ENCODE measurements at places on chromosomes 6 and 20.

GRCh38 chr6:167163476-167164011 is 5.8 kb upstream of the GPR31 start:
- DNase-seq: no peak

GRCh38 chr6:39056681-39057080 is 8.1 kb downstream of the GLP1R start:
- DNase-seq: peak; percentile 11

DNA sequence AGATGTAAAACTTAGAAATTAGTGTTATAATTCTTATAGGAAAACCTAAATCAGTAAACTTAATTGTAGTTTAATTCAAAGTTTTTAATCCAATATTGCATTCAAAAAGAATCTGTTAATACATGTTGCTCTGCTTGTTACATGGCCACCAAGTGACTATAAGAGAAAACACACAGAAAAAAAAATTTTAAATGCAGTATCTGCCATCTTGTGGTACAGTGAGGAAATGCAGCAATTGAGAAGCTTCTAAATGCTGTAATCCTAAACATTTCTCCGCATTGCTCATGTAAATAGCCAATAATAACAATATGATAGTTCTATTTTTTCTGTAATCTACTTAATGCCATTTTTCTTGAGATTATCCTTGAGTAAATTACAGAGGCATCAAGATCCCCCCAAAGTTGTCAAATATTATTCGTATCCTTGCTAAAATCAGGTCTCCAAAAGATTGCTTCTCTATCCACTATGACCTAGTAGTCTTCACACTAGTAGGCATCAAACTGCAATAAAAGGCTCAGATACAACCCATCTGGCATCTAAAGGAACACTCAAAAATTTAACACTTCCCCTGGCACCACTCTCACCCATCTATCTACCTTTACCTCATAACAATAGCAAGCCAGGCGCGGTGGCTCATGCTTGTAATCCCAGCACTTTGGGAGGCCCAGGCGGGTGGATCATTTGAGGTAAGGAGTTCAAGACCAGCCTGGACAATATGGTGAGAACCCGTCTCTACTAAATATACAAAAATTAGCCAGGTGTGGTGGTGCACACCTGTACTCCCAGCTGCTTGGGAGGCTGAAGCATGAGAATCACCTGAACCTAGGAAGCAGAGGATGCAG is 34.6 kb downstream of the HDAC2 start:
- no peak for DNase-seq

- DNase-seq: no peak
Observed at GRCh38 chr6:149064660-149065015, 252.9 kb upstream of the TAB2 start.

DNA sequence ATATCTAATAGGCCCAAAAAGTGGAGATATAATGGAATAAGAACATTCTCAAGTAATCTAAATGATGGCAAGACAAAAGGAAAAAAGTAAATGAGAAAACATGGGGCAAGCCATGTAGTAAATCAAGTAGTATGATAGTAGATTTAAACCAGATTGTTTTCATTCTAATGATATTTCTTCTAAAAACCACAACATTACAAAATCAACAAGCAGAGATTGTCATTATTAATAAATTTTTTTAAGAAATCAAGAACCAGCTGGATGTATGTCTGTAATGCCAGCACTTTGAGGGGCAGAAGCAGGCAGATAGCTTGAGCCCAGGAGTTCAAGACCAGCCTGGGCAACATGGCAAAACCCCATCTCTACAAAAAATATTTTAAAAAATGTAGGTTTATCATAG is 155.0 kb downstream of the RNGTT start:
- DNase-seq: no peak

GRCh38 chr6:19492636-19493405 is 344.3 kb upstream of the ID4 start:
- DNase-seq: no peak

DNA sequence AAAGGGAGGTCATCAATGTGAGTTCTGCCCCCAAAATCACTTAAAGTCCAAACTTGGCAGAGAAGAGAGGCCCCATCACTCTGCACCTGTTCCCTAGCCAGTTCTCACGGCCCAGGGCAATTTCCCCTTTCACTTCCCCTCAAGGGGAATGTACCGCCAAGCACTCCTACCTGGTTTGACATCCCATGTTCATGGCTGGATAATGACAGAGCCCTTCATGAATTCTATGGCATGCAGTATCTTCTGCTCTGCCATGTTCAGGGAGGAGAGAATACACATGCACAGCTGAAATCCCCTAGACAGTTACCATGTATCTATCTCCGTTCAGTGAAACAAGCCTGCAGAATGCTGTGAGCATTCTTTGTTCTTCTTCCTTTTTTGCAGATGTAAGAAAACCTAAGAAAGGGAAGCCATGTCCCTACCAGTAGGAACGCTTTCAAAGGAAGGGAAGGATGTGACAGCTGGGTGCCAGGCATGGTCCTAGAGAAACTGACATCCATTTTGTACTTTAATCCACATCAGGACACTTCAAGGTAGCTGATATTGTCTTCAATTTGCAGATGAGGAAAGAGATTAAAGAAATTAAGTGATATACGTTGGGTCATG is 79.8 kb upstream of the ARID1B start:
- no peak for DNase-seq

GRCh38 chr20:1818895-1819294 is 76.3 kb upstream of the SIRPA start:
- no peak for DNase-seq

Data from upper lobe of right lung (tissue), 1 donor.